ENCODE measurements at places on chromosomes 7 and 10. TPM values are rescaled to one million over a fixed set of nuclear protein-coding genes. Genes with fewer than 3 reads are reported as not detected.

DNA sequence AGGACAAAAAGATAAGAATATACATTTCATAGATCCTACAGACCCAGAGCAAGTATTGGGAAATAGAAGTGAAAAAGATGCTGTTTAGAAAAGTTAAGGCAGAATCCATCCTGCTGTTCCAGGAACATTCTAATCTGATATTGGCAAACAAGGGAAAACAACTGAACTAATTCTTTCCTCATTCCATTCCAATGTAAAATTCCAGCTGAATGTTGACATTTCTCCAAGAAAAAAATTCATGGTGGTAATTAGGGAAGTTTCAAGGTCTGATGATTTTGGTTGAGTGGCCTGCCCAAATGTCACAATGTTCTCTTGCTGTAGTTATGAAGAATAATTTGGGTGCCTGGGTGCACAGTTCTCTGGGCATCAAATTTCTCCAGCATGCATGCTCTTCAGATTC is 15.2 kb downstream of the PIP start:
- DNase-seq, result no peak

GRCh38 chr7:80779456-80779855 is 139.4 kb downstream of the SEMA3C start:
- DNase-seq, result no peak

GRCh38 chr7:154372011-154372601 is 319.9 kb downstream of the DPP6 start:
- no peak for DNase-seq

DNA sequence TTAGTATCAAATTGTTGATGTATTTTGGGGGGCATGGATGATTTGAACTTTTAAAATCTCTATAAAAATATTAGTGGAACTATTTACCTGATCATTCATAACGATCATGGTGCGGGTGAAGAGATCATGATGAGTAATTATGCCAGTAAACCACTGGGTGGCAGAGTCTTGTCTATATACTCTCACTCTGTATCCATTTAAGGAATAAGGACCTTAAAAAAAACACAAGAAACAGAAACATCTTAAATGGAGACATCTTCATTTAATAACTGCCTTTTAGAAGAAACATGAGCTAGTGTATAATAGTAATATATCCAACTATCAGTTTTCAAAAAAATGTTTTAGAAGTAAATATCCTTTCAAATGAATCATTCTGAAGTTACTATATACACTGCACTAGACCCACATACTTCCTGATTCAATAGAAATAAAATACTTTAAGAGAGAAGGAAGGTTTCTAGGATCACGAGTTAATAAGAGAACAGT is 84.0 kb downstream of the NRBF2 start:
- no peak for DNase-seq

DNA sequence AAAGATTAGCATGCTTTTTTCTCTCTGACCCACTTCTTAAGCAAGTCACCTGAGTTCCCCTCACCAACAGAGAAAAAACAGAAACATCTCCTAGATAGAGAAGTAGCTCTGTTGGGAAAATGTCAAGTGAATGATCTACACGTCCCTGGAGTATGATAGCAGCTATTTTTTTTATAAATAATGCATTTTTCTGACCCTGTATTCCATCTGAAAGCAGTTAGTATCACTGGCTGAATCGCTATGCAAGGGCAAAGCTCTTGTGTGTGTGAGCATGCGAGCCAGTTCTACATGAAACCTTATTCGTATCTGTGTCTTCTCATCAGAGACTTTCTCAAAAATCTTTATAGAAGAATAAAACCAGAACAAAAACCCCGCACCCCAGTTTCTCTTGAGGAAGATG is 8.2 kb downstream of the ANKMY2 start:
- no peak for DNase-seq

DNA sequence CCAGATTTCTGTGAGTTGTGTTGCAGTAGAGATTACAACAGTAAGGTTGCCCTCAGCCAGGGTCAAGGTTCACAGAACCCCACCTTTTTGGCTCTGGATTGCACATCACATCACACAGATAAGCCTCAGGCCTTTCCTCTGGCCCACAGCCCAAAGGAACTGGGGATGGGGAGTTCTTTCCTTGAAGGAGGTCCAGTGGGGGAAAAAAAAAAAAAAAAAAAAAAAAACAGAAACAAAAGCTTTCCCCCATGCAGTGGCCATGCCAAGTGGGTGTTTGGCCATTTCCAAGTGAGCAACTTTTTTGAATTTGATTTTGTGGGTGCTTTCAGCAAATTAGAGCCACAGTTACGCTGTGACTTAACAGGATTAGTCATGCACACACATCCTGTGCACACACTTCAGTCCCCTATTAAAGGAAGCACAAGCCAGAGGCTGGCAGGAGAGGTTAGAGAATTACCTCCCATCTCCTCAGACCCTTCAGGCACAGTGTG is 79.3 kb upstream of the NANOS1 start:
- DNase-seq, result no peak

TRPV5 gene
- polyA plus RNA-seq, result not detected

FXYD4 gene
- not detected for polyA plus RNA-seq

COL17A1 gene
- polyA plus RNA-seq, result 9.3 TPM
